ENCODE measurements at places on chromosomes 6 and 20. TPM values are rescaled to one million over a fixed set of nuclear protein-coding genes. Genes with fewer than 3 reads are reported as not detected.
A peak's percentile ranks its signal among the peaks of the same experiment; 100 is the strongest.

DNA sequence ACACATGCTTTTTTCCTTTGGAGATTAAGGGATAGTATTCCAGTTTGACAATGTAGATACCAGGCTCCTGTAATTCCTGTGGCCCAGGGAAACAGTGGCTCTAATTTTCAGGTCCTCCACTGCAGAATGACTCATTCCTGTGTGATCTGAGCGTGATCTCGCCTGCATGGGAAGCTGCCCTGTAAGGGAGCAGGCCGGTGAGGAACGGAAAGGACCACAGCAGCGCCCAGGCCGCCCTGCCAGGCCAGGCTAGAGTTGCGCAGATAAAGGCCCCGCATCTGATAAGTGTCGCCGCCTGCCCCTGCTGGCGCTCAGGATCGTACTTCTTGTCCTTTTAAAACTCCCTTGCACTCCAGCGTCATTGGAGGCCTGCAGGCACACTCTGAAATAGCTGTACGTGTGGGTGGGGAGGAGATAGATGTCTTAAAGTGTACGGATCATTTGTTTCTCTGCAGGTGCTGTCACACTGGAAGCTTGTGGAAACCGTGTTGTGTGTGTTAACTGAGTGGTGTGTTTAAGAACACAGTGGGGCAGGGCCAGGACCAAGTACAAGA is 60.7 kb downstream of the SYNJ2 start:
- H3K4me1 ChIP-seq: peaks cover 60% of the 10 kb centered on the region
- H3K27me3 ChIP-seq: no peaks in the 10 kb centered on the region
- no peak overlapping the region for H3K4me3 ChIP-seq
- peaks cover 18% of the 10 kb centered on the region for H3K36me3 ChIP-seq
- DNase-seq: no peak

DNA sequence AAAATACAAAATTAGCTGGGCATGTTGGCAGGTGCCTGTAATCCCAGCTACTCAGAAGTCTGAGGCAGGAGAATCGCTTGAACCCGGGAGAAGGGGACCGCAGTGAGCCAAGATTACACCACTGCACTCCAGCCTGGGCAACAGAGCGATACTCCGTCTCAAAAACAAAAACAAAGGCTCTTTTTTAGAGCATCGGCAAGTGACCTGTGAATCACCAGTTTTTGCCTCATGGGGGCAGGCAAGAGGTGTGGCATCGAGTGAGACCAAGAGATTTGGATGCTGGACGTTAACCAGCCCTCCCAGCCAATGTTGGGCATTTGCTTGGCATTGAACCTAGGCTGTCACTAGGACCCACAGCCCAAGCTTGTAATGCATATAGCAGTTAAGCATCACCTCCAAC is 14.6 kb upstream of the CDK5RAP1 start:
- H3K36me3 ChIP-seq: peaks cover 7% of the 10 kb centered on the region
- H3K27ac ChIP-seq: no peak overlapping the region
- no peak overlapping the region for H3K4me3 ChIP-seq

DNA sequence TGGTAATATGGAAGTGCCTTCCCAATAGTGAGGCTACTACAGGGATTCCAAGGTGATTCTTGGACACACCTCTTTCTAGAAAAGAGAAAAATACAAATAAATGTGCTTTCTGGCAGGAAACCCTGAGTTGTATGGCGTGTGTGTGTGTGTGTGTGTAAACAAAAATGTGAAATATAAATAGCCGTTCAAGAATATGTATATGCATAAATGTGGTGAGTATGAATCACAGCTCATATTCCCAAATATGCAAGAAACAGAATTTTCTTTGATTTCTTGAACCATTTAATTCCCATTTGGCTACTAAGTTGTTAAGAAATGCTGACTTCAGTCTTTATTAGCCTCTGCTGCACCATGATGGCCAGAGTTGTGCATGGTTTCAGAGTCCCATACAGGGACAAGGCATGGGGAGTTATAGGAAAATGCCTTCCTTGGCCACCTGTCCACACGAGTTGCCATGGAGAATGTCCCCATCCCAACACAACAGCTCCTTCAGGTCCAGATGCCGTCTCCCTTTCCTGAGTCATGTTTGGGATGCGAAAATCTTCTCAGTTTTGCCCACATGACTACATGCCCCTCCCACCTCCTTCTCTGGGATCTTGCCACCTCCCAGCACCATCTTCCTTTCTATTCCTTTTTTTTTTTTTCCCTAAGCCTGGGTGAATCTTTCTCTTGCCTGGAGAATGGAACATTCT is 312.4 kb upstream of the ECI2 start:
- no peaks in the 10 kb centered on the region for H3K27me3 ChIP-seq
- no peak for DNase-seq
- H3K4me1 ChIP-seq: no peaks in the 10 kb centered on the region
- H3K36me3 ChIP-seq: peaks cover 10% of the 10 kb centered on the region

DNA sequence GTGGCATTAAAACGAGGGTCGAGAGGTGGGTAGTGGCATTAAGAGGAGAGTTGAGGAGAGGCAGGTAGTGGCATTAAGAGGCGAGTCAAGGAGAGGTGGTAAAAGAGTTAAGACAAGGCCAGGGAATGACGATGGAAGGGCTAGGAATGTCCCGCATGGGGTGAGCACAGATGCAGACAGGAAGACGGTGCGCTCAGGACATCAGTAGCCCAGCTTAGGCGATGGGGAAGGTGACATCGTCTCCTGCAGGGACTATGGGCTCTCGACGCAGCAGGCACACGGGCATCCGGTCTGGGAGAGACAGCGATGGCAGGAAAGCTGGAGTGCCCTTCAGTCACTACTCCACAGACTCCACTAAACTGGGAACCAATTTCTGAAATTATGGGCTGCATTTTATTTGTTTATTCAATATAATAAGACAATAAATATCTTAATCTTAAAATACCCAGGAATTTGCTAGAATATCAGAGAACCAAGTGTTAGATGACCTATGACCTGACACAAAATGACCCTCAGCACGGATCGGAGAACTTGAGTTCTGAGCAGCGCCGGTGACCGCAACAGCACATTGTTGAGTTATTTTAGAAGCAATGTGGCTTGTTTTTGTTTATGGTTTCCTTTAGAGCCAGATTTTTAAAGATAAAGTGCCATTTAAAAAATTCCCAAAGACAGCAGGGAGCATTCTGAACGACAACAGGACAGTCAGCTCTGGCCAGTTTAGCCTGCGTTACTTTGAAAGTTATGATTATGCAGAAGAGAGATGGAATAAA is 177.7 kb downstream of the SMOC2 start:
- no peaks in the 10 kb centered on the region for H3K36me3 ChIP-seq
- H3K4me1 ChIP-seq: peaks cover 32% of the 10 kb centered on the region
- DNase-seq: no peak
- no peak overlapping the region for H3K27ac ChIP-seq

- H3K4me3 ChIP-seq: no peak overlapping the region
- H3K4me1 ChIP-seq: no peaks in the 10 kb centered on the region
- peaks cover 38% of the 10 kb centered on the region for H3K27me3 ChIP-seq
- no peak overlapping the region for H3K27ac ChIP-seq
- no peaks in the 10 kb centered on the region for H3K36me3 ChIP-seq
These were observed 81.7 kb upstream of the TOX2 start for GRCh38 chr20:43832961-43833360.

DNA sequence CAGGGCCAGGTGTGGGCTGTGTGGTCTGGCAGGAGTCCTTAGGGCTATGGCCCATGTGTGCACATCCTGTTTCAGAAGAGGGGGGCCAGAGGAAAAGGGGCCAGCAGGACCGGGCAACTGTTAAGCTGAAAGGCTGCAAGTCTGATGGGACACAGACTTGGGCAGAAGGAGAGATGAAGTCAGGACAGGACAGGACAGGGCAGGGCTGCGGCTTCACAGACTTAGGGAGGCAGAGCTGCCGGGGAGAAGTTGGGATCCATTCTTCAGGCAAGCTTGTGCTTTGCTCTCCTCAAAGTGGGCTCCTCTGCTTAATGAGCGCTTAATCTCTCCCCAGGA is 28.7 kb downstream of the MOCS1 start:
- no peak overlapping the region for H3K27ac ChIP-seq
- H3K4me3 ChIP-seq: no peak overlapping the region
- no peaks in the 10 kb centered on the region for H3K27me3 ChIP-seq
- no peaks in the 10 kb centered on the region for H3K4me1 ChIP-seq
- H3K36me3 ChIP-seq: peaks cover 6% of the 10 kb centered on the region
- no peak for DNase-seq

GRCh38 chr6:43172104-43173007 is 1.3 kb downstream of the SRF start:
- H3K4me1 ChIP-seq: peaks cover 31% of the 10 kb centered on the region
- H3K27me3 ChIP-seq: no peaks in the 10 kb centered on the region
- peaks cover 4% of the 10 kb centered on the region for H3K36me3 ChIP-seq
- H3K4me3 ChIP-seq: peak overlapping the region; percentile 90
- H3K27ac ChIP-seq: peak overlapping the region; percentile 93
- peak; percentile 49 for DNase-seq

- no peak overlapping the region for H3K27ac ChIP-seq
- no peak for DNase-seq
- no peak overlapping the region for H3K4me3 ChIP-seq
- peaks cover 34% of the 10 kb centered on the region for H3K27me3 ChIP-seq
- H3K4me1 ChIP-seq: no peaks in the 10 kb centered on the region
- H3K36me3 ChIP-seq: no peaks in the 10 kb centered on the region
These were observed 141.8 kb downstream of the PHACTR3 start for GRCh38 chr20:59746155-59746554.

DNA sequence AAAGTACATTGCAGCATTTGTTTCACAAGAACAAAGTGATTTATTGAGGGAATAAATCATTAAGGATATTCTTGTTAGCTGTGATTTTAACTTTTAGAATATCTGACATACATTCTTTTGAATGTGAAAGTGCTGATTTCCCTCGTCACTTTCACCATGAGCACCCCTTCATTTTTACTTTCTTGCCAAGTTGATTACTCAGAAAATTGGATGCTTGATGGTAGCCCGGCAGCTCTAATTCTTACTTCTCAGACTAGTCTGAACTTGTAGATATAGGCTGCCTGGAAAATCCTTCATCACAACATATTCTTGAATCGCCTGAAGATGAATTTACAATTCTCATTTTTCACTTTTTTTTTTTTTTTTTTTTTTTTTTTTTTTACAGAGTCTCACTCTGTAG is 147.1 kb upstream of the SMLR1 start:
- peaks cover 20% of the 10 kb centered on the region for H3K4me1 ChIP-seq
- DNase-seq: no peak
- peaks cover 6% of the 10 kb centered on the region for H3K36me3 ChIP-seq
- H3K4me3 ChIP-seq: no peak overlapping the region
- peaks cover 3% of the 10 kb centered on the region for H3K27me3 ChIP-seq
- H3K27ac ChIP-seq: peak overlapping the region; percentile 10

DNA sequence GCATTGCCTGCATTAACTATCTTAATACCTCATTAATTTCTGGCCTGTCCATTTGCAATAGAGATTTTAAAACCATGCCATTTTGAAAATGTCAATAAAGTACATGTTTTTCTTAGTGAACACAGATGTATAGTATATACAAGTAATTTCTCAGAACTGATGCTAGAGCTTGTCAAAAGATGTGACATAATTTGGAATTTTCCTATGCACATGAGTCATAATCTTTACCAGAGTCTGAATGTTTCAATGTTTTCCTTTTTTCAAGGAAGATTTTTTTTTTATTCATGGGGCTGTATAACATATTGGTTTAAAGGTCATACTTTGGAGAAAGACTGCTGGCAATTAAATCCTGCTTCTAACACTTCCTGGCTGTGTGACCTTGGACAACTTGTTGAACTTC is 1347.5 kb upstream of the ADGRB3 start:
- DNase-seq: no peak
- no peaks in the 10 kb centered on the region for H3K4me1 ChIP-seq
- H3K27me3 ChIP-seq: no peaks in the 10 kb centered on the region
- no peaks in the 10 kb centered on the region for H3K36me3 ChIP-seq

GRCh38 chr20:58639182-58640146 is 11.6 kb upstream of the STX16 start:
- peaks cover 2% of the 10 kb centered on the region for H3K4me1 ChIP-seq
- no peaks in the 10 kb centered on the region for H3K36me3 ChIP-seq
- no peak overlapping the region for H3K4me3 ChIP-seq
- H3K27me3 ChIP-seq: peaks cover 28% of the 10 kb centered on the region
- DNase-seq: no peak

DNA sequence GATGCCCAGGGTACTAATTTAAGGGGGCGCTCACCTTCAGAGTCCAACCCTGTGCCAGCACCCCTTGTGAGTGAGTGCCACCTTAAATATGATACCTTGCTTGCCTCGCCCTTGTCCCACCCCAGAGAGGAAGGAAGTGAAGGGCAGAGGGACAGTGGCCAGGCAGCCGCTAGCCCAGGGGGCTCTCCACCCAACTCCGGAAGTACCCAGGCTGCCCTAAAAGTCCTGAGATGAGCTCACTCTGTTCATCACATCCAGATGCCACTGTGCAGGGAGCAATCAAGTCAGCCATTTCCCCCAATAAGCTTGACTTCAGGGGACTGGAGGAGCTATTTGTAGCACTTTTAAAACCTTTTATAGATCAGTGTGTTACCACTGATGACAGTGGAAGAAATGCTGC is 25.0 kb upstream of the STX16 start:
- no peak for DNase-seq
- H3K4me3 ChIP-seq: no peak overlapping the region
- H3K27me3 ChIP-seq: peaks cover 2% of the 10 kb centered on the region

GRCh38 chr6:42571611-42572342 is 7.9 kb downstream of the UBR2 start:
- no peak overlapping the region for H3K27ac ChIP-seq
- H3K4me3 ChIP-seq: no peak overlapping the region
- H3K4me1 ChIP-seq: peaks cover 2% of the 10 kb centered on the region

GRCh38 chr6:7106752-7107577 is 796 bp upstream of the RREB1 start:
- no peaks in the 10 kb centered on the region for H3K27me3 ChIP-seq
- peak overlapping the region; percentile 92 for H3K27ac ChIP-seq
- no peaks in the 10 kb centered on the region for H3K36me3 ChIP-seq
- no peak for DNase-seq

KHDC1L gene
- 0.56 TPM for total RNA-seq

MMP24 gene
- total RNA-seq: 0.99 TPM

RIPPLY2 gene
- not detected for total RNA-seq

CRISP2 gene
- not detected for total RNA-seq

RIPOR2 gene
- total RNA-seq: 1.7 TPM

TMEM151B gene
- 0.45 TPM for total RNA-seq

SLA2 gene
- total RNA-seq: 0.18 TPM

LY6G6F gene
- not detected for total RNA-seq

MICA gene
- total RNA-seq: 15.5 TPM

FAM217A gene
- total RNA-seq: not detected

IL20RA gene
- total RNA-seq: 2.1 TPM

IPCEF1 gene
- 1.5 TPM for total RNA-seq

IL17F gene
- total RNA-seq: not detected

FNDC1 gene
- total RNA-seq: 0.40 TPM

ZC3H12D gene
- total RNA-seq: 0.72 TPM

NCOA3 gene
- 45.9 TPM for total RNA-seq

PDE10A gene
- total RNA-seq: 13.0 TPM

CST4 gene
- total RNA-seq: not detected

Measured in mesothelial cell of epicardium (in vitro differentiated cells).